NCI-H1417 (cell line): ENCODE measurements at places on chromosomes 7 and 10.

DNA sequence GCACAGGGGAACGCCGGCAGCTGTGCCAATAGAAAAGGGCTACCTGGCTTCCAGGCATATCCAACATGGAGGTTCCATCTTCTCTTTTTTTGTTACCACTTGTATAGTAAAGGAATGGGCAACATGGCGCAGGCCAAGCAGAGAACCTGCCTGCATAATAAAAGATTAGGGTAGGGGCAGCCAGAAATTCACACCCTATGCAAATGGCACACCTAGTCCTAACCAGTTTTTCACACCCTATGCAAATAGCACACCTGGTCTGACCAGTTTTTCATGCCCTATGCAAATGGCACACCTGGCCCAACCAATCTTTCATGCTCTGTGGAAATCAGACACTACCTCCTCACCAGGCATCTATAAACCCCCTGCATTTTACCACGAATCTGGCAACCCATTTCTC is 369.5 kb downstream of the IPMK start:
- DNase-seq = peak; percentile 1

DNA sequence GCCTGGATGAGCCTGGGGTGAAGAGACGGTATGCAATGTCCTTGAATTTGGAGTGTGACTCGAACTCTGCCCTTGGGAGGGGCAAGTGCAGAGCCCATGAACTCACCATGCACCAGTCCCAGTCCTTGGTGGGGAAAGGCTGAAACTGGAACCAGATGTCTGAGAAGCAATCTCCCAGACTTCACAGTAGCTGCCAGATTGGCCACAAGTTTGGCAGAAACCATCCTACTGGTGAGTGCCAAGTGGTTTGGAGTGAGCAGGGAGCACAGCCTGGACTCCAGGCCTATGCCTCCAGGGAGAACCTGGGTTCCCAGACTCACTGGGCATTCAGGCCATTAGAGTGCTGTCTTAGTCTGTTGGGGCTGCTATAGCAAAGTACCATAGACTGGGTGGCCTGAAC is 99.6 kb upstream of the LYZL1 start:
- no peak for DNase-seq

DNA sequence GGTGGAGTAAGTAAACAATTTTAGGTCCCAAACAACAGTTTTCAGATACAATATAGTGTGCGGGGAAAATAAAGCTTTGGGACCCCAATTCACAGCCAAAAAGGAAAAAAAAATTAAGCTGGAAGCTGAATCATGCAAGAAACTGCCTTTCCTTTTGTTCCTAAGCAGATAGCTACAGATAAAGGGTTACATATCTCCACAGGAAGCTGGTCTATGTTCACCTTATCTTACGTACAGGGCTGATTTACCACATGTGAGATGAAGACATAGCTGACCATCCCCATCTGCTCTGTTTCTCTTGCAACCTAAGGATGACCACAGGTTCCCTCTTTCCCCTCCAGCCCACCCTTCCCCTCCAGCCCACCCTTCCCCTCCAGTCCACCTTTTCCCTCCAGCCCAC is 14.2 kb upstream of the PFKP start:
- DNase-seq = no peak

GRCh38 chr7:88095-88926 is 104.1 kb upstream of the FAM20C start:
- DNase-seq = no peak
